ENCODE measurements at places on chromosomes 6 and 20.
A peak's percentile ranks its signal among the peaks of the same experiment; 100 is the strongest.

DNA sequence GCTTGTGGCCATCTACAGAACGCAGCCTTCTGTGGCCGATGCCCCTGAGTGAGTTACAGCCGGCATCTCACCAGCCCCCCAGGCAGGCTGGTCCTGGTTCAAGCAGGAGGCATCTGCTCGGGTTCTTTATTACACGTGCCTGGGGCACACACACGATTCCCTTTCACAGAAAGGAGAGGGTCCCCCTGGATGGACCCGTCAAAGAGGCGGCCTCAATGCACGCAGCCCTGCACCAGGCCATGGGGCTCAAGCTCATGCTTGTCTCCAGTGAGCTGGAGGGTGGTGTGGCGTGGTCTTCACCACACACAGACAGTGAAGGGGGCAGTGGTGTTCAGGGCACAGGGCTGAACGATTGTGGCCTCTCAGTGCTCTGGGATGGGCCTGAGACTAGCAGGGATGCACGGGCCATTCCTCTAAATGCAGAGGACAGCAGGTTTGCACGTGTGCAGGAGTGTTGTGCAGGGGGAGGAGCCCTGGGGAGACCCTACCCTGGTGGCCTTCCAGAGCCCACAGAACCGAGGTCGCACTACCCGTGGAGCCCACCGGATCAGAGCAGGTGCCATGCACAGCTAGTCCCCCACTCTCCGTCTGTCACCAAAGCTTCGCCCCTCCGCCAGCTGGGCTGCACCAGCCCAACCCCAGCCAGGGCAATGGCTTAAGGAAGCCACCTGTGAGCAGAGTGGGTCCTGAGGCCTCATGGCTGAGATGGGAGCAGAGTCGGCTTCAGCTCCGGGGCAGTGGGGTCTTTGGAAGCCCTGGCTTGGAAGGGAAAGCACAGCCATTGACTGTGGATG is 23.1 kb downstream of the FRMD1 start:
- no peak for DNase-seq

GRCh38 chr6:158761746-158762145 is 57.4 kb downstream of the EZR start:
- DNase-seq, result no peak

DNA sequence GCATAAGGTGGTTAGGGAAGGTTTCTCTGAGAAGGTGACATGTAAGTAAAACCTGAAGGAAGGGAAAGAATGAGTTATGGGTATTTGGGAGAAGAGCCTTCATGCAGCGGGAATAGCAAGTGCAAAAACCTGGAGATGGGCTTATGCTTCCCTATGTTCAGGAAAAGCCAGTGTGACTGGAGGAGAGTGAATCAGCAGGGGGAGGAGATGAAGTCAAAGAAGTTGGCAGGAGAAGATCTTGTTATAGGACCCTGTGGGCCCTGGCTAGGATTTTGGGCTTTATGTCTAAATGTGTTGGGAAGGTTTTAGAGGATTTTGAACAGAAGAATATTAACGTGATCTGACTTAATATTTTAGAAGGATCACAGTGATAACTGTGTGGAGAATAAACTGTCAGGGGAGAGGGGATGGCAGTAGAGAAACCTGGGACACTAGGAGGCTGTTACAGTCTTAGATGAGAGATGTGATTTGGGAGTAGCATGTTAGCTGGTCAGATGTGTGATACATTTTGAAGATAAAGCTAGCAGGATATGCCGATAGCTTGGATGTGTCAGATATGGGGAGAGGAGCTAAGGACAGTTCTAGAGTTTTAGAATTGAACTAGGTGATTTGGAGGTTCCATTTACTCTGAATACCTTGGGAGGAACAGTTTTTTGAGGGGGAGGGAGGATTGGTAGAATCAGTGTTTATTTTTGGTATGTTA is 41.0 kb downstream of the PHF3 start:
- peak; percentile 21 for DNase-seq

GRCh38 chr6:110488606-110489190 is 12.3 kb upstream of the SLC22A16 start:
- DNase-seq, result no peak

DNA sequence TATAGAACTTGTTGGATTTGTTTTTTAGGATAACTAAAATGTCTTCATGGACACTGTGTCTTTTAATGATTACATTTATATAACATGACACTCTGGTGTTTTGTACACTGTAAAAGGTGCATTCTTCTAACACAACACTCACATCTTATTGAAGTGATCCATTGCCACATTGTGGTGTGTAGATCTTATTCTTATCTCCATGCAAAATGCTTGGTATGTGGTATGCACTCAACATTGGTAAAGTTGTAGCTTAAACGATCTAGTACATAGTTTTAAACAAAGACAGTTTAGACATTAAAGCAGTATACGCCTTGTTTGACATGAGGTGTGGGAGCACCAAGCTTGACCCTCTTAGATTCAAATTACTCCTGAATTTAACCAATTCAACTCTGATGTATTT is 84.7 kb downstream of the SASH1 start:
- DNase-seq, result peak; percentile 44

- peak; percentile 82 for DNase-seq
These were observed 15.1 kb downstream of the HMGN4 start for GRCh38 chr6:26553264-26553634.

- DNase-seq, result no peak
These were observed 215.2 kb downstream of the TAF4 start for GRCh38 chr20:61850457-61850856.

DNA sequence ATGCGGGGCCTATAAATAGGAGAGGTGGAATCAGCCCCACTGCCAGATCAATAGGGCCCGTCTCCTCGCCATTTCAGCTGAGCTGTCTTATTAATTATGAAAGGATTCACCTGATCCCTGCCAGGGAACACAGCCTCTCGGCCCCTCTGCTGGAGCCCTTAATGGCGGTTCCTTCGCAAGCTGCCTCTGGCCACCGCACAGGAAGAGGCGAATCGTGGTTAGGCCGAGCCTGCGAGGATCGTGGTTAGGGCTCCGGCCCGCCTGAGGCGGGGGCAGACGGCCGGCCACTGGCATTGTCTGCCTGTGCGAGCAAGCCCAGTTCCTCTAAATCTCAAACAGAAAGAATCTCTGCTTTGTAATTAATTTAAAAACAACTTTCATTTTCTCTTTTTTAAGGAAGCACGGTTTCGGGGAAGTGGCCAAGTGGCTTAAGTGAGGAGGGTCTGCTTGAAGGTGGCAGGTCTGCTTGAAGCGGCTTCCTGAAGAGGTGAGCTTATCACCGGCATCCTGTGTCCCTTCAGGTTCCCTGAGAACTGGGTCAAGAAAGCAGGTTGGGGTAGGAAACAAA is 9.2 kb downstream of the NRN1 start:
- no peak for DNase-seq

- DNase-seq, result peak; percentile 83
These were observed 271.4 kb upstream of the MAN1A1 start for GRCh38 chr6:119620846-119621555.

DNA sequence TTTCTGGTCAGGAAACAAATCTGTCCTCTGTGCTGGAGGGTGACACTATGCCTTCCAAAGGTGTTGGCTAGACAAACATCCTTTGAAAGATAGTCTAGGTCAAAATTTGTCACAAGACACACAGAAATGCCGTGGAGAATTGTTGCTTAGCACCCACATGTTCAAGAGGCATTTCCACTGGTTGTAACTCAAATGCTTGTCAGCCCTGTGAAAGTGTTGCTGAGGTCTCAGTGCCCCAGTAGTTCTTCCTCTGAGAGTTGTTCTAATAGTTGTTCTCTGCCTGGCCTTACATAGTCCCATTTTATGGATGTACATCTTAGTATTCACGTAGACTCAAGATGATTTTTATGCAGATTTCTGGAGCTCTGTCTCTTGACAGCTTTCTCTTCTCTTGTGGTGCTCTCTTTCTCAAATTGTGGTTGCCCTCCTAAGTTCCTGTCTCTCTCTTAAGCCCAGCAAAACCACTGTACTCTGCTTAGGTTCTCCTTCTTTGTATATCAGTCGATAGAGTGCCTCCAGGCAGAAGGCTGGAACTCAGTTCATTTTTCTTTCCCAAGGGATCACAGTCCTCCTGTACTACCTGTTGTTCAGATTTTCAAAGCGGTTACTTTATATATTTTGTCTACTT is 39.5 kb upstream of the REV3L start:
- DNase-seq, result no peak

DNA sequence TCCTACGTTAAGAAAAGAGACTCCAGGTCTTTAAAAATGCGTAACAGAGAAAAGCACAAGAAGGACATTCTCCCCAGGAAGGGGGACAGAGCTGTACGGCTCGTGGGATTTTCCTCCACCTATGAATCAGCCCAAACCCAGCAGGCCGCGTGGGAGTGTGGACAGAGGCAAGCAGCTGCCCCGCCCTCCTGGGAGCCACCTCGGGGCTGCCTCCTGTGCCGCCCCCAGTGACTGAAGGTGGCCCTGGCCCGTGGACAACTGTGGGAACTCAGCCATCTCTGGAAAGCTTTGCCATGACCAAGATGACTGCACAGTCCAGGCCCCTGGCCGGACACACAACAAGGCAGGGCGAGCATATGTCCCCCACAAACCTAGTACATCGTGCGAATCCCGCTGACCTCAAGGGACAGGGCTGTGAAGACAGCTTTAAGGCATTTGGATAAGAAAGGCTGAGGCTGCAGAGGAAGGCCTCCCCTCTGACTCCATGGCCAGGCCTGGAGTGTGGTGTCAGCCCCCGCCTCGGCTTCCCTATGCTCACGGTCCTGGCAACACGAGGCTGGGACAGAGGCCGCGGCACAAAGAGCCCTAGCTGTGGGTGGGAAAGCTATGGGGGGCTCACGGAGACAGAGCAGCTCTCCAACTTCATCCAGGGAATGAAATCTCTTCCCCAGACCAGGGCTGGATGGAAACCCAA is 26.9 kb downstream of the PXDC1 start:
- DNase-seq, result no peak

DNA sequence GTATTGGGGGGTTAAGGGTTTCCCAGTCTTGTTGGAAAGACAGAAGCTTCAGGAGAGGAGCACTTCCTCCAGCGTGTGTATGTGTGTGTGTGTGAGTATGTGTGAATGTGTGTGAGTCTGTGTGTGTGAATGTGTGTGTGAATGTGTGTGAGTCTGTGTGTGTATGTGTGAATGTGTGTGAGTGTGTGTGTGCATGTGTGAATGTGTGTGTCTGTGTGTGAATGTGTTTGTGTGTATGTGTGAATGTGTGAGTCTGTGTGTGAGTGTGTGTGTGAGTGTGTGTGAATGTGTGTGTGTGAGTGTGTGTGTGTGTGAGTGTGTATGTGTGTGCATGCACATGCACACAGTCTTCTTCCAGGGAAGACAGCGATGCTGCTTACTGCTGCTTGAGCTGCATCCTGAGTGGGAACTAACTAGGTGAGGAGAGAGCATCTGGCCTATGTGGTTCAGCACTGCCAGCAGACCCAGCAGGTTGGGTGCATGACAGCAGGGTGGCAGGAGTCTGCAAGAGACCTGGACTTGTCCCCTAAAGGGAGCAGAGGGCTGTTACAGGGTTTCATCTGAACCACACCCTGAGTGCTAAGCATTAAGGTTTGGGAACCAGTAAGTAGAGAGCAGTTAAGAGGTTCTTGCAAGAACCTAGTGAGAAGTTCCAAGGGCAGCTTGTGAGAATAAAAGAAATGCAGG is 22.7 kb upstream of the CCND3 start:
- DNase-seq, result no peak

DNA sequence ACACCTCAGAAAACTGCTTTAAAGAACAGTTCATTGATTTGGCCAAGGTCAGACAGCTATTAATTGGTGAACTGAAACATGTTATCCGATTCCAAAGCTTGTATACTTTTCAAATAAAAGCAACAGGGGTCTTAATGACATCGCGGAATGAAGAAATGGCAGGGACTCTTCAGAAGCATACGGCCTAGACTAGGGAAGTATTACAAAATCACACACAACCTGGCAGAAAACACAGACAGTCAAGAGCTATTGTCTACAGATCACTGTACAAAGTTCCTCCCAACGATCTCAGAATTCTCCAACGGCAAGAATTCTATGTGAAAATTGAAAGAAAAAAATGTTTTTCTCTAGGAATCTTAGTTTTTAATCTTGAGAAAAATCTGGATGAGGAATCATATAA is 105.5 kb downstream of the PTPRK start:
- peak; percentile 43 for DNase-seq

DNA sequence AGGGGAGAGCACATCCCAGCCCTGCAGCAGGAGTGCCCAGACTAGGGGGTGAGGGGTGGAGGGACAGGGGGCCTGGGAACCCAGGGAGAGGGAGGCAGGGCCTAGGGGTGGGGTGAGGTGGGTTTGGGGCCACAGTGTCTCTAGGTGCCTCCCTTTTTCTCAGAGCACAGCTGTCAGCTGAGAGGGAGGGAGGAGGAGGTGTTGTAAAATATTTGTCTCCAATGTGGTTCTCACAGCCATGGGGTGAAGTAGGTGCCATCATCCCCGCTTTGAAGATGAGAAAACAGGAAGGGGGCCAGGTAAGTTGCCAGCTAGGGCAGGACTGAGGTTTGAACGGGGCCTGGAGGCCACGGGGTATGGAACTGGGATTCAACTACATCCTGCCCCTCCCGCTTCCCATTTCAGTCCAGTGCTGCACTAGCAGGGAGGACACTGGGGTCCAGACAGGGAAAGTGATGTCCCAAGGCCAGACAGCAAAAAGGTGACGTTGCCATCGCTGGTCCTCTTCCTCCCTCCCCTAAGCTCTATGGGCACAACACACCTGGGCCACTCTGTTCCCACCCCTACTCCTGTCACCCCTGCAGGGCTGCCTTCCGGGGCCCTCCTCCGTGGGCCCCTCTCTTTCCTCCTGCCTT is 20.3 kb downstream of the PACSIN1 start:
- DNase-seq, result no peak

DNA sequence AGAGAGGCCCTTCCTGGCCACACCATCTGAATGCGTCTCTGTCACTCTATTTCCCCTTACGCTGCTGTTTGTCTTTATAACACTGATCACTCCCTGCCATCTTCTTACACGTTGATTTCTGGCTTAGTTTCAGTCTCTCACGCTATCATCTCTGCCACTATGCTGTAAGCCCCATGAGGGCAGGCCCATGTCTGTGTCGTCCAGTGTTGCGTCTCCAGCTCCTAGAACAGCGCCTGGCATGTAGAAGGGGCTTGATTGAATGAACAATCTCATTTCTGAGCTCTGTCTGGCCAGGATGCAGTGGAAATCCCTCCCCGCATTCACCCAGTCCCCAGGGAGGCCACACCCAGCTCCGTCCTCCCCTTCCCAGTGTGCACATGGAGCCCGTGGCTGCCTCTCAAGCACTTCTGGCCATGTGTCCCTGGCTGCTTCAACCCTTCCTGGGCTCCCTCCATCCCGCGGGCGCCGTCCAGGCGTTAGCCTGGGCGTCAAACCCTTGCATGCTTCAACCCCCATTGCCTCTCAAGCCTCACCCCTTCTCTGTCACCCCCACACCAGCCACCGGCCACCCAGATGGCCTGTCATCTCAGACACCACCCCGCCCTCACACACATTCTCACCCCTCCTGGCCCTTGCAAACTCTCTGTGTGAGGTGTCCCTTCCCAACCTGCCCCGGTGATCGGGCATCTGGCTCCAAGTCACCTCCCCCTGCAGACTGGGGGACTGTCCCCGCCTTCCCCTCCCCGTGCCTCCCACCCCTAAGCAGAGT is 71.1 kb downstream of the SRC start:
- DNase-seq, result no peak

DNA sequence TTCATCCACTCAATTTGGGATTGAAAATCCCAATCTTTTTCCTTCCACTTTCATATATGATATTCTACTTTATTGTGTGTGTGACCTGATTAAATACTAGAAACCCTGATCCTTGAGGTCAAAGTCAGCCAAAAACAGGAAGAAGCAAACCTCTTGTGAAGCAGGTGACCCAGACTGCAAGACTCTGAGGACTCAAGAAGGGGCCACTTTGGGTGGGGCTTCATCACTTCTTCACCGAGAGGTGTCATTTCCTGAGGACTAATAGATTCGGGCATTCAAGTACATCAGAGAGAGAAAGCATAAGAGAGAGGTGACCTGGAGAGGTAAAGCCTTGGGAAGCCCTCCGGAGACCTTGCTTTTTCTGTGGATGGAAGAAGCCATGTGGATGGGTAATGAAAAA is 129.0 kb downstream of the CFAP61 start:
- DNase-seq, result no peak
